ENCODE measurements at places on chromosomes 5 and 9.

DNA sequence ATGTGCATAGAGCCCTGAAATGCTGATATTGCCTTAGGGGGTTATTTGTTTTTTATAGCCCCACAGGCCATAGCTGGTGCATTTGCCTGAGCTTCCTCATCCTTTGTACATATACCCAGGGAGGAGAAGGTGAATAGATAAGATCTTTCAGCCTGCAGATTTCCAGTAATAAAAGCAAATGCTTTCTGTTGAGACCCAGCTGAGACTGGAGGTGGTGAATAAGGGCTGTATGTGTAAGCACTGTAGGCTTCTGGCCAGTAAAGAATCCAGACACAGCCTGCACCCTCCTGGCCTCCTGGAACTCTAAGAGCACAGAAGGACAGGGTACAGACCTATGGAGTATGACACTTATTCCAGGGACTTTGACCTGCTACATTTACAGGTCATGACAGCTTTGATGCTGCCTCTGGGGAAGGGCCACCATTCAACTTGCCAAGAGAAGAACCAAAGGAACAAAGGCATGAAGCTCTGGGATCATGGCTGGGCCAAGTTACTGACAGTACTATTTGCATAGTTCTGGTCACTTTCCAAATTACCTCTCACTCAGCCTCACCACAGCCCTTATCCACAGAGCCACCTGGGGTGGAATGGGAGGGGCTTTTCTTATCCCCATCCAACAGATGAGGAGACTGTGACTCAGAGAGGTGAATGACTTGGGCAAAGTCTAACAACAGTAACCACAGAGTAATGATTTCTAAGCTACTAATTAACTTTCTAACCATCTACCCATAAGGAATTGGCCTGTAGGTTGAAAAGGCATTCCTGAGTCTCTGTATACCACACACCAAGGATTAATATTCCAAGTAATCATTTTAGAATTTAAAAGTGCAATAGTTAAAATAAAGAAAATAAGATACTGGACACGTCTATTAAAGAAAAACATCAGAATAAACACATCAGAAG, 604.5 kb upstream of the KLF4 start:
- DNase-seq, result no peak

- no peak for DNase-seq
These were observed 3.8 kb upstream of the SQSTM1 start for GRCh38 chr5:179816796-179817469.

DNA sequence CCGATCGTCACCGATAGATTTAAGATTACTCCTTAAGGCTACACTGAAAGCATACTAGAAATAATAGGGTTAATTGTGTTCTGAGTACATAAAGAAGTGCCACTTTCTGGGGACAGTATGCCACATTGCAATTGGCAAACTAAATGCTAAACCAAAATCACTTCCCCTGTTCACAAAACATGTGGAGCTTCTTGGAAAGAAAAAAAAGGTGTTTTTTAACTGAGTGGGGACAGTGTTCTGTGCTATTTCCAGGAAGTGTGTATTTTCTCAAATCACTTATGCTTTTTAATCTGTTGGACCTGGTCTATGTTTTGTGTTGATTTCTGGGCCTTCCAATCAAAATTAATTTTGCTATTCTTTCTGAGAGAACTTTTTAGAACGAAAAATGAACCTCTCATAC, 149.3 kb upstream of the MPDZ start:
- no peak for DNase-seq

- no peak for DNase-seq
These were observed 19.9 kb upstream of the TEX10 start for GRCh38 chr9:100372648-100373047.

- no peak for DNase-seq
These were observed 28.9 kb upstream of the ZBTB43 start for GRCh38 chr9:126775926-126776325.

DNA sequence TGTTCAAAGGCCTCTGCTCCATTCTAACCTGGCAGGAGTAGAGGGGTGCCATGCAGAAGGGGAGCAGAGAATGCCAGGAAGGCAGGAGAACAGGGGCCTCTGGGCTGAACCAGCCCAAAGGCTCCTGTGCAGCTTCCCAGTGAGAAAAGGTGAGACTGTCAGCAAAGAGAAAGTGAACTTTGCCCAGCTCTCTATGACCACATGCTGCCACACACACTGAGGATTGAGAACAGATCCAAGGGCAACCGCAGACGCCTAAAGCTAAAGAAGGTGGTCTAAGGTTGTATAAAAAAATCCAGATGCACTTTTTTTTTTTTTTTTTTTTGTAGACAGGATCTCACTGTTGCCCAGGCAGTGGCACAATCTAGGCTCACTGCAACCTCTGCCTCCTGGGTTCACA, 51.4 kb downstream of the ALDH7A1 start:
- DNase-seq, result no peak

GRCh38 chr5:153953411-153953810, 85.3 kb downstream of the FAM114A2 start:
- DNase-seq, result no peak

GRCh38 chr5:172110921-172111851, 76.8 kb downstream of the STK10 start:
- DNase-seq, result peak; percentile 84

GRCh38 chr5:59517926-59518585, 375.5 kb downstream of the PDE4D start:
- DNase-seq, result no peak

DNA sequence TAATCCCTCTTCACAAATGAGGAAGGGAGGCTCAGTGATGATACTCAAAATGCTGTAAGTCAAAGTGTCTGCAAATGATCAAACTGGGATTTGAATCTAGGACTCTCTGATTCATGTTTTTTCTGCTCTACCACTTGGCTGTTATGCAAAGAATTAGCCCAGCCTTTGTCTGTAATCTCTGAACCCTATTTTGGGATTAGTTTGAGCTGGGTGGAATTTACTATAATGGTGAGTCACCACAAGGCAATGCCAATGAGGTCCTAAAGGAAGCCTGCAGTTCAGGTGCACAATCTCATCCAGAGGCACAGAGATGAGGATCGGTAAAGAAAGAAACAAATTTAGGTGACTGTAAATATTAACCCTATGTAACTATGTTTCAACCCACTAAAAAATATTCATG, 29.2 kb downstream of the RFK start:
- DNase-seq, result no peak

DNA sequence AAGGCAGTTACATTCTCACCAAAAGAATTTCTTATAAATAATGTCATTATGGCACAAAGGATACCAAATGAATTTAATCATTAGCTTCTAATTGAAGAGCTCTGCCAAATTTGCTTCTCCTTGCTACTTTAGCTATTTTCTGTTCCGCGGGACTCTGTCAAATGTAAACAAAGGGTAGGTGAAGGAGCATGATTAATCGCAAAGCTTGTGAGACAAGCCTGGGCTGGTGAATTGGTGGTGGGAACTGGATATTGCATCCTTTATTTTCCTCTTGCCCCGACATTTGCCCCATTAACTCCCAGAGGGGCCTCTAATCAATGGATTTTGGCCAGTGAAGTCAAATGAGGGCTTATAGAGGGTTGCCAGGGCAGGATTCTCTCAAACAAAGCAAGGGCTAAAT, 234.2 kb upstream of the RFX3 start:
- DNase-seq, result no peak

GRCh38 chr9:127380479-127380878, 16.5 kb upstream of the SLC2A8 start:
- no peak for DNase-seq

DNA sequence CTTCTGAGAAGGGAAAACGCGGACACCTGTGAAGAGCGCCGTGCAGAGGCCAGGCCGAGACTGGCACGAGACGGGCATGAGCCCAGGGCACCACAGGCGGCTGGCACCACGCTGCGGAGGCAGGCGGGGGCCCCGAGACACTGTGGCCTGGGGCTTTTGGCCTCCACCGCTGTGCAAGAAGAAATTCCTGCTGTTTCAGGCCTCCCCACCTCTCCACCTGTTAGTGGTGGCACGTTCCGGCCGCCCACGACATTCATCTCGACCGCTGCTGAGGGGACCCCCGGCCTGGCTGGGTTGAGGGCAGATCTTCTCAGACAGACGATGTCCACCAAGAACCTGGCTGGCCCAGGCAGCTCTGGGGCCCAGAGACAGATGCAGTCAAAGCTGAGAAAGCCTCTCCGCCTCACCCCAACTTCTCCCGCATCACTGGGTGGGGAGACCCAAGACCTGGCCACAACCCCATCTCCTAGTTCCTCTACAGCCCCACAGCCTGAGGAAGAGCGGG, 11.5 kb downstream of the NACC2 start:
- DNase-seq, result no peak

GRCh38 chr5:86565197-86565789, 52.4 kb upstream of the COX7C start:
- no peak for DNase-seq

DNA sequence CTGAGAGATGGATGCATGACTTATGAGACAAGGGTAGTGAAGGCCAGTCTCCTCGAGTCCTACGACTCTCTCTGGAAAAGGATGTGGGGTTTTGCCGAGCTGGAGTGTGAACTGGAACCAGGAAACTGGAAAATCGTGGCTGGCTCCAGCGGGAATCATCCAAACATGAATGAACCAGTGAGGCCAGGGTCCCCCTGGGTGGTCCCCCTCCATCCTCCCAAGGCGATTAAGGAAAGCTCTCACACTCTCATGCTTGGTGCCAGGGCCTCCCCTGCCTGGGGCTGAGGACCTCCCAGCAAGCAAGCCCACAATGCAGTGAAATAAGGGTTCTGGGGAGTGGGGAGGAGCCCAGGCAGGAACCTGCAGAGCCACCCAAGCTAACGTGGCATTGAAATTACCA, 9.6 kb upstream of the AMBP start:
- no peak for DNase-seq

- DNase-seq, result no peak
These were observed 18.6 kb downstream of the CTNNAL1 start for GRCh38 chr9:108994695-108995094.

DNA sequence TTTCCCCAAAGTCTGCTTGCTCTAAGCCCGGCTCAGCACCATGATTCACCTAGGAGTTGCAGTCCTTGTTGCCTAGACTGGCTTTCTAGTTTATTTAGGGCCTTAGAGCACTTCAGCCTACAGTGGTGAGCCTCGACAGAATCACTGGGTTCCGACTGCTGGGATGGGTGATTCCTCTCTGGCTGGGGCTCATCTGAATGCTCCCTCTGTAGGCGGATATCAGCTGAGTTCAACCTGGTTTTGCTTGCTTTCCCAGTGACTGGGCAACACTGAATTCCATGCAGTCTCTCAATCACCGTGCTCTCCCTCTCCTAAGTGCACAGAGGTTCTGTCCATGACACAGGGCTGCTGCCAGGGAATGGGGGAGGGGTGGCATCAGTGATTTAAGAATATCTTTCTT, 54.1 kb downstream of the OSMR start:
- no peak for DNase-seq

GRCh38 chr9:114282507-114282906, 40.4 kb upstream of the ORM1 start:
- no peak for DNase-seq
